ENCODE measurements at places on chromosomes 6 and 20. TPM values are rescaled to one million over a fixed set of nuclear protein-coding genes. Genes with fewer than 3 reads are reported as not detected.

Gene TGM3
- 0.25 TPM for polyA plus RNA-seq

Gene RGS17
- 1.2 TPM for polyA plus RNA-seq

Gene GPX5
- polyA plus RNA-seq = not detected

Gene FAM110A
- polyA plus RNA-seq = 25.3 TPM

Gene ANKEF1
- 1.2 TPM for polyA plus RNA-seq

Gene MOXD1
- 2.8 TPM for polyA plus RNA-seq

Gene SLC17A3
- not detected for polyA plus RNA-seq

GRCh38 chr20:23301436-23302050 lies 49.0 kb upstream of the NXT1 start:
- DNase-seq = no peak

DNA sequence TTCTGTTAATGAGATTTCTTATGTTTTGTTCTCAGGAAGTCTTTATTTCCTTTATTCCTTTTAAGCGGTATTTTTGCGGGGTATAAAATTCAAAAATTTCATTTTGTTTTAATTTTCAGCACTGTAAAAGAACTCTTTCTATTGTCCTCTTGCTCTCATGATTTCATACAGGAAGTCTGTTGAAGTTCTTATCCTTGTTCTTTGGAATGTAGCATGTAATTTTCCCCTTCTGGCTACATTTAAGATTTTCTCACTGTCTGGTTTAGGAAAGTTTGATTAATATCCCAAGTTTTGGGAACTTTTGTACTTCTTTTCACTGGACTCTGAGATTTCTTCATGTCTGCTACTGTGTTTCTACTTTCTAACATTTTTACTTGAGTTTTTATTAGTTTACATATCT lies 581.4 kb upstream of the GJE1 start:
- DNase-seq = no peak

DNA sequence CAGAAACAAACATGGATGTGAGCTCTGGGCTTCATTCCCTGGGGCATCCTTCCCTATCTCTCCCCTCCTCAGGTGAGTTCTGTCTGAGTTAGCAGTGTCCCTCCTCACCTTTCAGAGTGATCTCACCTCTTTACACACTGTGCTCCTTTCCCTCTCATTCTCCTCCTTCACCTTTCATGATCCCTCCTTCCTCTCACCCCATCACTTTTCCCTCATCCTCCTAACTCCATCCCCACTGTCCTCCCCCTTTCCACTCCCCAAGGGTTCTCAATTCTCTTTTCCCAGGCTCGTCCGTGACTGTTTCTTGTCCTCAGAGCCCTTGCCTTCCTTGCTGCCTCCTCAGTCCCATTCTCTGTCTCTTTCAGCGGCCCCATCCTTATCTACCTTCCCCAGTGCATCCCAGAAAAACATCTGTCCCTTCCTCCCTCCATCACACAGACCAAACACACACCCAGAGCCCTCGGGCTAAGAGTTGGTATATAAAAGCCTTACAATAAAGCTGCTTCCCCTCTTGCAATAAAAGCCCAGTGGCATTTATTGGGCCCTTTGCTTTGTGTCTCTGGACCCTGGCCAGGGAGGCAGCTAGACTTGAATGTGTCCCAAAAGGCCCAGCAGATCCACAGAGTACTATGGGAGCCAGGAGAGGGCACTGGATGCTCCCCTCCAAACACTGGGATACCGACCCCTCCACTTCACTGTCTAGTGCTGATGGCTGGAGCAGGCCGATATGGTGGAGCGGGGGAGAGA lies 1.9 kb downstream of the RNF39 start:
- no peak for DNase-seq

GRCh38 chr6:16623731-16624130 lies 137.5 kb downstream of the ATXN1 start:
- no peak for DNase-seq

- no peak for DNase-seq
Observed at GRCh38 chr20:15542655-15543054, 1030.6 kb downstream of the KIF16B start.

DNA sequence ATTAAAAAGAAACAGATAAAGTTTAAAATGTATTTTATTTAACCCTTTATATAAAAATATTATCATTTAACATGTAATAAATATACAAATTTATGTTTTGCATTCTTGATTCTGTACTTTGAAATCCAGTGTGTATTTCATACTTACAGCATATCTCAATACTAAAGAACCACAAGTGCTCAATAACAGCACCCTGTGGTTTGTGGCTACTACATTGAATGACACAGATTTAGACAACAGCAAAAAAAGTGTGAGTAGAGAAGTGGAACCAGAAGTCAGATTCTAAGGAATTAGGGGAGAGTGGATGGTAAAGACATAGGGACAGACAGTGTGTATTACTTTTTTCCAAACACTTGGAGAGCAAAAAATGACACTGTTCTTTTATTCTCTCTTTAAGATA lies 524.5 kb downstream of the BMP2 start:
- DNase-seq = no peak

GRCh38 chr6:97697456-97697855 lies 414.4 kb upstream of the MMS22L start:
- DNase-seq = no peak

DNA sequence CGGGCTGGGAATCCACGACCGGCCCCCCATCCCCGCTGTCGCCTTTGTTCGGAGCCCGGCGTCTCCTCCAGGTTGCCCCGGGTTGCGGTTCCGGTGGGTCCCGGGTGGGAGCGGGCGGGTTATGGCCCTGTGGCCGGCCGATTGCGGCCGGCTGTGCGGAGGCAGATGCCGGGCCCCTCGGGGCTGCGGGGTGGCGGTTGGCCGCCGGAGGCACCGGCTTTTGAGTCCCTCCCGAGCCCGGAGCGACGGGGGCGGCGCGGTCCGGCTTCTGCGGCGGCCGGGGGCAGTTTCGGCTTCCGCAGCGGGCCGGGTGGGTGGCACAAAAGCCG lies 431 bp downstream of the LOC128125822 start:
- DNase-seq = no peak

DNA sequence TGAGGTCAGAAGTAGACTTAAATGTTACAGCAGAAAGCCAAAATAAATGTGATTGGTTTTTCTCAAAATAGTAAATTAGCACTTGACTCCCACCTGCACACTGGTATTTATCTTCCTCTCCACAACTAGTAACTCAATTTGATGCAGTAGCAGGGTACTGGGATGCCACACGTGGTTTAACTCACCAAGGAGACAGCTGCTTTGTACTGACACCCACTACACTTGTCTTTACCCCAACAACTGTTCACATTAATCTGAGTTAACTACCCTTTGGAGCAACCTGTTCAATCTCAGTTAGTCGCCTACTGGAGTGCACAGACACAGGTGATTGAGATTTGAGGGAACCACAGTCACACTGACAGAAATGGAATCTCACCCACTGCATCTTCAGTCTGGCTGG lies 242.1 kb downstream of the PRKN start:
- no peak for DNase-seq

DNA sequence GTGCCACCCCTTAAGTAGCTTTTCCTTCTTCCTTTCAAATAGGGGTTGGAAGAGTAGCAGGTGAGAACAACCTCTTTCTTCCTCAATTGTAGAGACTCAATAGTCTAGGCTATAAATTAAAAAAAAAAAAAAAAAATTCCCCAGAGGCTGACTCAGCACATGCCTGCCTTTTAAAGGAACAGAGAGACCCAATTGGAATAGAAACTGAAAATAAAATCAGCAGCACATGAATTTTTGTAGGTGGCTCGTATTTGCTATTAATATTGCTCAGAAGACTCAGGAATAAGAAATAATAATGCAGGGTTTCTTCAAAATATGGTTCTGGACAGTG lies 19.3 kb downstream of the TOP1 start:
- DNase-seq = no peak

DNA sequence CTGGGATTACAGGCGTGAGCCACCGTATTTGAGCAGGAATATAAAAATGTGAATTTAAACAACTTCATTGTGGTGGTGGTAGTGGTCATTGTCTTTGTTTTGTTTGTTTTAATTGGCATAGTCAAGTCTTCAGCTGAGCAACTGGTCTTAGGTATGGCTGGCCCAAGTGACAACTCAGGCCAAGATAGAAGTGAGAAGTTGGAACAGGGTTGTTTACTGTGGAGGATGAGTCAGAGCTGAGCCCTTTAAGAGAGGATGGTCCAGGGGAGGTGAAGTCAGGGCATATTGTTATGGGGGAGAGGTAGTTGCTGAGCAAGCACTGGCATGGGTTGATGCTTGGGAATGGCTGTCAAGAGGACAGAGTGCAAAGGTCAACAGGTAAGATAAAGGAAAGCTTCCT lies 308.2 kb downstream of the FARS2 start:
- DNase-seq = no peak

DNA sequence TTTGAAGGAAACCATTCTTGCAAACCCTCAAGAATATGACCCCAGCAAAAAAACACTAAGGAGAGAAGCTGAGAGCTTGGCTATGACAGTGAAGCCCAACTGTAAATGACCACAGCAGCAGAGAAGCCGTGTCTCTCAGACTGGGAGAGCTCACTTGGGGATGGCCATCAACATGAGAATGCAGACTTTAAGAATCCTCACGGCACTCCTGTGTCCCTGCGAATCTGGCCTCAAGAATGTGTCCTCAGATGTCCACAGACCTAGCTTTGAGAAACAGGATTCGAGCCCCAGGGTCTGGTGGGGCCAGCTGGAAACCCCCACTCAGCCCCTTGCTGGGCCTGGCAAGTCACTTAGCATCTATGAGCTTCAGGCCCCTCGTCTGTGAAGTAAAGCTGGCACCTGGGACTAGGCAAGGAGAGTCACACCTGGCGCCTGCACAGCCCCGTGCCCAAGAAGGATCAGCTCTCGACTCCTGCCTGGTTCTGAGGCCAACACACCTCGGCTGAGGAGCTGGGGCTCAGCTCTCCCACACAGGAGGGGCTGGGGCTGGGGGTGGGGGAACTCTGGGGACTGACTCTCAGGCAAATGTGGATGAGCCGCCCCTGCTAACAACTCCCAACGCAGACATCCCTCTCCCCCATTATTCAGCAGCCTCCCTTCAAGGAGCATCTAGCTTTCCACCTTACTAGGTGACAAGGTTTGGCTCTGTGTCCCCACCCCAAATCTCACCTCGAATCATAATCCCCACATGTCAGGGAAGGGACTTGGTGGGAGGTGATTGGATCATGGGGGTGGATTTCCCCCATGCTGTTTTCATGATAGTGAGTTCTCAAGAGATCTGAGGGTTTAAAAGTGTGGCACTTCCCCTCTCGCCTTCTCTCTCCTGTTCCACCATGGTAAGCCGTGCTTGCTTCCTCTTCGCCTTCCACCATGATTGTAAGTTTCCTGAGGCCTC lies 97.7 kb downstream of the GRM4 start:
- DNase-seq = no peak

GRCh38 chr6:74631564-74631963 lies 574.3 kb downstream of the COL12A1 start:
- no peak for DNase-seq

GRCh38 chr20:59363101-59363500 lies 62.7 kb downstream of the EDN3 start:
- DNase-seq = no peak

DNA sequence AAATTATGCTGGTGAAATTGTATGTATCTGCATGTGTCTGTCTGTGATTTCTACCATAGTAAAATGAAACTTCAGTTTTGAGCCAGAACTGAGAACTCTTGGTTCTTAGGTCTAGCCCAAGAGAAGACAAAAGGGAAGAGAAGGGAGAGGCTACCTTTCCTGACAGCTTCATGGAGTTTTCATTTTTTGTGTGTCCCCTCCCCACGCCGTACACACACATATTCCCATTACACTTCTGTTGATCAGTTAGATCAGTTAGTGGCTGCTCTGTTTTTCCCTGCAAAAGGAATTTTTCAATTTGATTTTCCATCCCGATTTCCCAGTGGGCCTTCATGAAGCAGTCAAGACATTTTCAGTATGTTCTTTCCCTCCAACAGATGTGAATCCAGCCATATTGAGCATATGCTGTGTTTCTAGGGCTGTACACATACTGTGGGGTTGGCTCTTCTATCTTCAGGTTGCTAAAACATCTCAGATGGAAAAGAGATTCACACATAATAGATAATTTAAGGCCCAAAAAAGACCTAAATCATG lies 52.5 kb downstream of the HIVEP1 start:
- DNase-seq = no peak

DNA sequence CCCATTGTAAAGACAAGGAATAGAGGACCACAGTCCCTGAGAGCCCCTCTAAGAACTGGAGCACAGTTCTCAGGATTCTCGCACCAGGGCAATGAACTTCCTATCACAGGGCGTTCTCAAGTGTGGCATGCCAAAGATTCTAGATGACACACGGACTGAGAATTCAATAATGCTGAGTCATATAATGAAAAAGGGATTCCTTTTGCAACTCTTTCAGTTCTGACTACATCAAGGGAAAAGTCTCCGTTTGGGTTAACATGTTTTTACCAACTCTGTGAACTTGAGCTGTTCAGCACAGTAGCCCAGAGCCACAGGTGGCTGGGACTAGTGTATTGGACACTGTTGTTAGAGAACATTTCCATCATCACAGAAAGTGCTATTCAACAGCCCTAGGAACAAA lies 3.4 kb downstream of the MED20 start:
- DNase-seq = no peak

- DNase-seq = no peak
Observed at GRCh38 chr6:170231293-170232185, 59.3 kb downstream of the DLL1 start.

DNA sequence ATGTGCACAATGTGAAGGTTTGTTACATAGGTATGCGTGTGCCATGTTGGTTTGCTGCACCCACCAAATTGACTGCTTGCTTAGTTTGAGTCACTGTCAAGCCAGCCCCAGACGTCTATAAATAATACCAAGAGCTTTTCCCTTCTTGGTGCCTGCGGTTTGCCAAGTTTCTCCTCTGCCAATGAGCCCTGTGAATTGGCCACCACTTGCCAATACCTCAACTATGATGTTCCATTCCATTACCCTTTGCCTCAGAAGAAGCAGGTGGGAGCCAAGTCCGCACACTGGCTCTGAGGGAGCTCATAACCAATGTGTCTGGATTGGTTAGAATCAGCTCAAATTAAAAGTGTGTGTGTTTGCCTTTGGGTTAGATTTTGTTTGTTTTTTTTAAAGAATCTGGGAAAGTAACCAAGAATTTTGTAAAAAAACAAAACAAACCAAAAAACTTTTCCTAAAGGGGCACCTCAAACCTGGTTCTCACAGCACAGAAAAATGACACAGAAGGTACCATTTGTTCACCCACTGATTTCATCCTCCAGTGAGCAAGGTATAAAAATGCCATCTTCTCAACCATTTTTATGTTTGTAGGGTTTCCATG lies 244.7 kb upstream of the PRND start:
- DNase-seq = no peak

DNA sequence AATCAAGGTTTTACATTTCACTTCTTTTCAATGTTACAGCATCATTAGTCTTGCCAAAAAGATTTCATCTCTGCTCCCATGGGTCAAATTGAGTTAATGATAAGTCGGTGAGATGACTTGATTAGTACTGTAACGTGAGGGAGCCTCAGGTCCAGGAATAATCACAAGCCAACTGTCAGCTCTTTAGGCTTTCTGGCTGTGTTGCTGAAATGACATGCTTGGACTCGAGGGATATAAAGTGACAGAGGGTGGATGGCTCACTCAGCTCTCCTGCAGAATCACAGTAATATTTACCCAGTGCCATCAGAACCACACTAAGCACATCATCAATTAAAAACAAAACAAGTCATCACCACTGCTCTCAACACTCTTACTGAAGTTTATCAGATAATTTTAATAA lies 196.2 kb upstream of the THEMIS start:
- no peak for DNase-seq

- DNase-seq = no peak
Observed at GRCh38 chr20:15930311-15931305, 642.6 kb downstream of the KIF16B start.

- no peak for DNase-seq
Observed at GRCh38 chr6:108127826-108128225, 38.0 kb upstream of the NR2E1 start.
